MM.1S (cell line): ENCODE measurements at places on chromosomes 13 and 19.

DNA sequence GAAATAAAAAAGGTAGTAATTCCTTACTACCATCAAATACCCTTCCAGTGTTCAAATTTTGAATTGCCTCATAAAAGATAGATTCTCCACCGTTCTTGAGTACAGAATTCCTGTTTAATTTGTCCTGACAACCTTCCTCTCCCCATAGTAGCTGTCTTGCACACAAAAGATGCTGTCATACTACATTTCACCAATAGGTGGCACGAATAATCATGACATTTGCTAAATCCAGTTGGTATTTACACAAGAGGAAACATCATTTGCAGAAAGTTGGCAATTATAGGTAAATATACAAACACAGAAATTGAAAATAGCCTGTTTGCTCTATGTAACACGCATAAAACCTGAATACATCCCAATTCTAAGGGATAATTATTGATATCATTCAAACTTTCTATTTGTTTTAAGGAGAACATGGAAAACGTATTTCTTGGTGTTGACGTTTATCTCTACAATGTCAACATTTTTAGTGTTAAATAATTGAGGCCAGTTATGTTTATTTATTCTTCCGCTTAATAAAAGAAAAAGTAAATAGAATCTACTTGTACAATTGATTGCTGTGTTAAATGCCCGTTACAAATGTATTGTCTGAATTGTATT is 58.3 kb upstream of the CLDN10 start:
- peak; percentile 65 for DNase-seq

DNA sequence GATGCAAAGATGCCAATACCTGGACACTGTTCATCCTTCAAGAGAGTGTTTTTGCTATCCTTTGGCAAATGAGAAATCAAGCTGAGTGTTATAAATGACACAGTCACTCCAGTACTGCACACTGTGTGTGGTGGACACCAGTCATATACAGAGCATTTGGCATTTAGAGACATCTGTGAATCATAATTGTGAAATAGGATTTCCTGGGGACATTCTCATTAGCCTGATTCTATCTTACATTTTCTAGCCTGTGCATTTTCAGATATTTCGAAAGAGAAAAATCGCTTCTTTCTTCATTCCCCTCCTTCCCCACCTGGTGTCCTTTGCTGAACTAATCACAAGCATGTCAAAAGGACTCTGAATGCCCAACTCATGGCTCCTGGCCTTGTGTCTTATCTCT is 781.0 kb upstream of the ARGLU1 start:
- no peak for DNase-seq

DNA sequence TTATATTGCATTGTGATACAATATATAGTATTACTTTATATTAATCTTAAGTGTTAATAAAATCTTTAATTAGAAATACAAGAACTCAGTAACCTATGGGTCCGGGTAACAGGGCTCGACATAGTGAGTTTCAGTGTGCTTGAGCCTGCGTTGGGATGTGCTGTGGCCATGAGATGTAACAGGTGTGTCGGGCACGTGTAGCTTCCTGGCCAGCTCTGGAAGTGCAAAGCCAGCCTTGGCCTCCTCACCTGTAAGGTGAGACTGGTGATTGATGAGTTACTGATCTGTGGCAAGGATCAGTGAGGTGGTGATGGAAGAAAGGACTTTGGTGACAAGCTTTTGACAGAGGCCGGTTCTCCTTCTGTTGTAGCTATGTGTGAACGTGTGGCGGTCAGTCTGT is 19.2 kb downstream of the ATP4B start:
- no peak for DNase-seq

GRCh38 chr13:28872427-28873176 is 52.5 kb downstream of the MTUS2 start:
- DNase-seq: no peak

GRCh38 chr19:1811942-1812425 is at the start of gene ATP8B3:
ATP8B3 (minus strand) TSS chr19:1812276; CDS start chr19:1811736, 540 bp downstream.
- DNase-seq: no peak

- no peak for DNase-seq
Observed at GRCh38 chr19:32881766-32882165, 12.2 kb upstream of the SLC7A9 start.

- no peak for DNase-seq
Observed at GRCh38 chr19:2268861-2269243, 12.6 kb upstream of the JSRP1 start.

- DNase-seq: no peak
Observed at GRCh38 chr19:4365791-4366665, 22.7 kb downstream of the MPND start.

DNA sequence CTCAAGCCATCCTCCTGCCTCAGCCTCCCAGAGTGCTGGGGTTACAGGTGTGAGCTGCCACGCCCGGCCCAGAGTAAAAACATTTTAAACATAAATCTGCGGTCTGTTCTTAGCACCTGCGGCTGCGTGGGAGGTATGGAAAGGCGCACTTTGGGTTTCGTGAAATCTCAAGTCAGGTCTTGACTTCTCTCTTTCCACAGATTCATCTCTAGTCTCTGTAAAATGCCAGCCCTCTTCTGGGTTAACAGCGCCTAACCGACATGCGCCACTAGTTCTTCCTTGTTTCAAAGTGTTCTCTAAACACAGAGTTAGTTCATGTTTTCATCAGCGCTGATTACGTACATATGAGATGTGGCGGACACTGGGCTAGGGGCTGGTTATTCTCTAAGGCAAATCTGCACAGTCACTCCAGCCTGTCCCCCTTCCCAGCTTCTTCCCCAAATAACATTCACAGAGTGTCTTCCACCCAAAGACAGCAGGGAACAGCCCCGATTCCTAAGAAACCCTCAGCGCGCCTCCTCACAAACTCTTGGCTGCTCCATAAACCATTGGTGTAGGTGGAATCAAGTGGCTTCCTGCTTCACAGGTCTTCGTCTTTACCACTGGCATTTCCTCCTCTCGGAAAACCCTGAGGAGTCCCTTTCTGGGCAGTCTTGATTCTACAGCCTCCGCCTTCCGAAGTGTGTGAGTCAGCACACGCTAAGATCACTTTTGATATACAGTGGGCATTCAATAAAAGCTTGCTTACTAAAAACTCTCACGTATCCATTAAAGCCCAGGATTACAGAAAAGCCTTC is 1.4 kb downstream of the PARP4 start:
- DNase-seq: peak; percentile 44

DNA sequence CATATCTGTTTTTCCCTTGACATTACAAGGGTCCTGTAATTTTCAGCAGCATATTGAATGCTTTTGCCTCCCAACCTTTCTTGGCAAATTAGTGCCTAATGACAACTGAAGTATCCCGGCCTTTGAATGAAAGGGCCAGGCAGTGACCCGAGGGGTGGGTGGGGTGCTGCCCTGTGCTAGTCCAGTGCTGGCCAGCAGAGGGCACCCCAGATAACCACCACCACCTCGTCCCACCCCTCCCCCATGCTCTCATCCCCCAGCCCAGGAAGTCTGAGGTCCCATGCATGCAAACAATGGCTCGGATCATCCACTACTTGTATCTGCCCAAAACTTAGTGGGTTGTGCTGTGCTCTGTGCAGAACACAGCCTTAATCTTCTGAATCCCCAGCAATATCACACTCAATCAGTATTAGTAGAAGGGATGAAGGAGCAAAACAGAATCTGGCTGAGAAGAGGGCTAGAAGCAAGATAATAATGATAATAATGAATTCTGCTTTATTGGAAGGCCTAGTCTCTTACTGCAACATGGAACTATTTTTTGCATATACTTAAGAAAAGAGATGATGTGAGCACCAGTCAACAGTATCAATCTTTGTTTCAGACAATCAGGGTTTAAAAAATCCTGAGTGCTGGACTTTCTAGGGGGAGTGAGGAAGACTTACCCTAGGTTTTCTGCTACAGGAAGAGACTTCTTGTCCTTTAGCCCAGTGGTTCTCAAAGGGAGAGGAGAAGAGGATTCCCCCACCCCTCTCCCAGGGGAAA is 3.8 kb downstream of the ATP12A start:
- peak; percentile 27 for DNase-seq

GRCh38 chr19:1674293-1674679 is 21.9 kb upstream of the TCF3 start:
- no peak for DNase-seq

GRCh38 chr13:111387945-111388600 is 67.6 kb downstream of the TEX29 start:
- DNase-seq: no peak

DNA sequence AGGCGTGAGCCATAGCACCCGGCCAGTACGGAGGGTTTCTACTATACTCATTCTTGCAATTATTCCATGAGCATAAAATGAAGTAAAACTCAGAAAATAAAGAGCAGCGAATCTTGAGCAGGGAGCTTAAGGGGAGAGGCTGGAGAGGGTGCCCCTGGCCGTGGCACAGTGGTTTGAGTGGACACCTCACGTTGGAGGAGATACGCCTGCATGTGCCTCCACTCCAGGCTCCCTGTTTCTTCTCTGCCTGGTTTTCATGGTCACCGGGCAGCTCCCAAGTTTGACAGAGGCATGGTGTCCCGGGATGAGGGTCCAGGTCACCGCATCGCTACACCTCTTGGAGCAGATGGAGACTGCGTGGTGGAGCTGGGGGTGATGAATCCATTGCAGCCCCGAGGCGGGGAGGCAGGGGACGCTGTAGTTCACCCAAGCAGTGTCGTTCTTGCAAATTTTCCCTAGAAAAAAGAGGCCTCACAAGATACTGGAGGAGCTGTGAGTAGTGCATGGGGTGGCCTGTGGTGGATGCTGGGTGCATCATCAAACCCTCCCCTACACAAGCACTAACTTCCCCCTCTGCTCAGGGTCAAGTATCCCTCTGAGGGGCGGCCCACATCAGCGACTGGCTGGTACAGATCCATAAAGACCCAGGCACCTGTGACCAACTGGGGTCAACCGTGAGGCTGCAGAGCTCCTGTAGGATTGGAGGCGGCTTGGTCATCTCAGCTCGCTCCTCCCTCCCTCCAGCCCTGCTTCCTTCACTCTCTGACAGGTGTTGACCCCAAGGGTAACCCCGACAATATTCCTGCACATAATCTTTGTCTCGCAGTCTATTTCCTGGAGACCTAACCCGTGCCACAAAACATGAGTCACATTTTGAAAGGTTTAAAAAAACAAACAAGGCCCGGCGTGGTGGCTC is 3.6 kb upstream of the MIER2 start:
- no peak for DNase-seq

DNA sequence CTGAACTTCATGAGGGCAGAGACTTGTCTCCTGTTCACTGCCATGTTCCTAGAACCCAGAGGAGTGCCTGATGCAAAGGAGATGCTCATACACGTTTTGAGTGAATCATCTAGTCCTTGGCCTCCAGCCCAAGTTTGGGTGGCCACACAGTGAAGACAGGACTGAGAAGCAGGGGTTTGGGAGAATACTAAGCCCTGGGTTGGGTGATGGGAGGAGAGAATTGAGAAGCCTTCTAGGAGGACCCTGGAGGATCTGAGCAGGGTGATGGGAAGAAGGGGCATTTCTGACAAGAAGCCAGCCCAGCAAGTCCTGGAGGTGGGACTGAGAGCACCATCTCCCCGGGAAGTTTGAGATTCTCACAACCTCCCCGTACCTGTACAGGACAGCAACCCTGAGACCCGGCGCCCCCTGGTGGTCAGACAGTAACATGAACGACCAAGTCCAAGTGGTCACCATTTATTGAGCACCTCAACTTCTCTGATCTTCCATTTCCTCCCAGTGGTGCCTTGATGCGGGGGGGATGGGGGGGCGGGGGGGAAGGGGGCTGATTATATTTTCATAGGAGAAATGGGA is 11.0 kb downstream of the CTU1 start:
- DNase-seq: peak; percentile 24

DNA sequence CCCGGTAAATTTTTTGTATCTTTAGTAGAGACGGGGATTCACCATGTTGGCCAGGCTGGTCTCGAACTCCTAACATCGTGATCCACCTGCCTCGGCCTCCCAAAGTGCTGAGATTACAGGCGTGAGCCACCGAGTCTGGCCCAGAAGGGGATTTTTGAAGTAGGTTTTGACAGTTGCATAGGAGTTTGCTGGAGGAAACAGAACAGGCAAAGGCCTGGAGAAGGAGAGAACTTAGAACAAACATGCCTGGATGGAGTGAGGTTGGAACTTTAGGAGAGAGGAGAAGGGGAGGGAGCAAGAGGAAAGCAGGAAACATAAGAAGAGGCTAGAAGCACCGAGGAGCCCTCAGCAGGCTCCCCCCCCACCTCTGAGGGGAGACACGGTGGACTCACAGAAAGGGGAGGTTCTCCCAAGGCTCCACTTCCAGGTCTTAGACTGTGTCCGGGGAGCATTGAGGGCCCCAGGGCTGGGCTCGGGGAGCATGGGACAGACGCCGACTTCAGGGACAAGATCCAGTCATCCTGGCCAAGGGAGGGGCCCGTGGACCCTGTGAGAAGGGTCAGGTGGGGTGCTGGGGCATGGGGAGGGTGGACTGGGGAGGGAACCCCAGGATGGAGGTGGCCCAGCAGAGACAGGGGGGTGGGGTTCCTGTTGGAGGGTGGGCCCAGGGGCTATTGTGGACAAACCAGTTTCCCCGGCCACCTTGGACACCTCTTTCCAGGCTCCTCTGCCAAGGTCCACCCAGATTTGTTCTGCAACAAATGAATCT is 1.8 kb upstream of the FBN3 start:
- DNase-seq: no peak

GRCh38 chr19:54077334-54077733 is 3.8 kb downstream of the TARM1 start:
- no peak for DNase-seq

GRCh38 chr19:4441994-4442818 is 15.4 kb downstream of the UBXN6 start:
- DNase-seq: no peak

- no peak for DNase-seq
Observed at GRCh38 chr19:46180701-46181387, 32.8 kb downstream of the IGFL2 start.
